ENCODE measurements at places on chromosomes 1 and 21. TPM values are rescaled to one million over a fixed set of nuclear protein-coding genes. Genes with fewer than 3 reads are reported as not detected.

The TMEM82 gene
- total RNA-seq, result not detected

The OR2T33 gene
- total RNA-seq, result not detected

The TLCD4 gene
- 0.23 TPM for total RNA-seq

The MGST3 gene
- 33.5 TPM for total RNA-seq

The SHISAL2A gene
- 27.3 TPM for total RNA-seq

The TNFRSF25 gene
- total RNA-seq, result 121 TPM

The APOBEC4 gene
- total RNA-seq, result not detected

The IFNLR1 gene
- 2.1 TPM for total RNA-seq

The HIPK1 gene
- 82.3 TPM for total RNA-seq

The LIN28A gene
- not detected for total RNA-seq

The TFF2 gene
- total RNA-seq, result not detected

The KCNA3 gene
- 84.1 TPM for total RNA-seq

The BACH1 gene
- 25.4 TPM for total RNA-seq

The GNAT2 gene
- total RNA-seq, result not detected

The PLEKHG5 gene
- 4.1 TPM for total RNA-seq

The CYP4Z1 gene
- total RNA-seq, result not detected

The PTGS2 gene
- not detected for total RNA-seq

The FMO4 gene
- total RNA-seq, result 1.3 TPM

The CPT2 gene
- total RNA-seq, result 13.3 TPM

All from activated naive CD4-positive, alpha-beta T cell treated with anti-CD3 and anti-CD28 coated beads, Interleukin-2, amount 10 ng/mL, durations not matched to agents 5 hours and 36 hours (primary cell).